ENCODE measurements at places on chromosomes 2 and 18. TPM values are rescaled to one million over a fixed set of nuclear protein-coding genes. Genes with fewer than 3 reads are reported as not detected.

DNA sequence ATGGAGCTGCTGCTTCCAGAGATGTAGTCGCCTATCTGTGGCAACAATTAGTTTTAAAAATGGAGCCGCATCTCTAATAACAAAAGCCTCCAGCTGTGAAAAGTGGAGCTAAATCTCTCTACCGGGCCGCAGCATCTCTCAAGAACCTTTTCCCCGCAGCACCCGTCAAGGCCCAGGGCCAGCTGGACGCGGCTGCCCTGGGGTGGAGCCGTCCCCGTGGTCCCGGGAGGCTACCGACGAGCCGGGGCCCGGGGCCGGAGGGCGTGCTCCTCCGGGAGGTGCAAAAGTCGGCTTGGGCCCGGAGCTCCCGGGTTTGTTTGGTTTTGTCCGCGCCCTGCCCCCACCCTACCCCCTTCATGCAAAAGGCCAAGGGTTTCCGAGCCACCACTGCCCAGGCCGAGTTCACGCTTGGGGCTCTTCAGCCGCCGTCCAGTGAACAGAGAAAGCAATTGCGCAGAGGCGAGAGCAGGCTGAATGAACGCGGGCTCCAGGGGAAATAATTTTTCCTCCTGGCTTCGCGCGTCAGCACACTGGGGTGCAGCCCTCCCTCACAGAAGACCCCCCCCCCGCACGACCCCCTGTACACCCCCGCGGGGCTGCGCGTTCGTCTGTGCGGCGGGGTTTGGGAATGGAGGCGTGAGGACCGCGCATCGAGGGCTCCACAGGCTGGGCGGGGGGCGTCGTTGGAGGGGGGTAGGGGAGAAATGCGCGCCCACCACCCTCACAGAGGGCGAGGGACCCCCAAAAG, 557 bp upstream of the GREB1L start:
- no peak for DNase-seq

DNA sequence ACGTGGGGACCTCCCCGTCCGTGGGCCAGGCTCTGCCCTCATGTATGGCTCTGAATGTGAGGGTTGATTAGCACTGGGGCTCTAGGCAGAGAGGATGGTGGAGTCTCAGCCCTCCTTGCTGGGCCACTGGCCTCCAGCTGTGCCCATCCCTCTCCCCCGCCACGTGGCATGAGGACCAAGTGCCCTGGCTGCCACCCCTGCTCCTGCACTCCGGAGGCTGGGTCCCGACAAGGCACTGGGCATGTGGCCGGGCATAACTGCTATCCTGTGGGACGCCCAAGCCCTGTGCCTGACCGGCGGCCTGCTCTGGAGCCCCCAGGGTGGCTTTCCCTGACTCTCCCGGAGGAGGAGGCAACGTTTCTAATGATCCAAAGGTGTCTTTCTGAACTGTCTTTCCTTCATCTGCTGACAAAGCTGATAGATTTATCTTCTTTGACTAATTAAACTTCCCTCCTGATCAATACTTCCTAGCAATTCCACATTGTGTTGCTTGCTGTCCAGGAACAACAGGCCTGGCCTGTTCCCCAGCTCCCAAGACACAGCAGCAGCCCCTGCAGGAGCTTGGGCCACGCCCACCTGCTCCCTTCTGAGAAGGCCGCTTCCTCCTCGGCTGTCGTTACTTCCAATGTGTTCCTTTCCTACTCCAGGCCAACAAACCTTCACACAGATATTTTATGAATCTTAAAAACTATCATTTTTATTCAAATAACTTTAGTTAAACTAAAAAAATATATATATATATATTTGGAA, 132.0 kb downstream of the SNTG2 start:
- DNase-seq: no peak

Gene PPP1R1C
- total RNA-seq: not detected

Gene TIA1
- total RNA-seq: 103 TPM

Gene RGPD8
- total RNA-seq: 0.45 TPM
